Inflammatory macrophage treated with lipopolysaccharide for 4 hours (primary cell): ENCODE measurements at places on chromosomes 16 and 17.

- no peak for DNase-seq
Observed at GRCh38 chr17:31604936-31605335, 213.5 kb downstream of the RAB11FIP4 start.

DNA sequence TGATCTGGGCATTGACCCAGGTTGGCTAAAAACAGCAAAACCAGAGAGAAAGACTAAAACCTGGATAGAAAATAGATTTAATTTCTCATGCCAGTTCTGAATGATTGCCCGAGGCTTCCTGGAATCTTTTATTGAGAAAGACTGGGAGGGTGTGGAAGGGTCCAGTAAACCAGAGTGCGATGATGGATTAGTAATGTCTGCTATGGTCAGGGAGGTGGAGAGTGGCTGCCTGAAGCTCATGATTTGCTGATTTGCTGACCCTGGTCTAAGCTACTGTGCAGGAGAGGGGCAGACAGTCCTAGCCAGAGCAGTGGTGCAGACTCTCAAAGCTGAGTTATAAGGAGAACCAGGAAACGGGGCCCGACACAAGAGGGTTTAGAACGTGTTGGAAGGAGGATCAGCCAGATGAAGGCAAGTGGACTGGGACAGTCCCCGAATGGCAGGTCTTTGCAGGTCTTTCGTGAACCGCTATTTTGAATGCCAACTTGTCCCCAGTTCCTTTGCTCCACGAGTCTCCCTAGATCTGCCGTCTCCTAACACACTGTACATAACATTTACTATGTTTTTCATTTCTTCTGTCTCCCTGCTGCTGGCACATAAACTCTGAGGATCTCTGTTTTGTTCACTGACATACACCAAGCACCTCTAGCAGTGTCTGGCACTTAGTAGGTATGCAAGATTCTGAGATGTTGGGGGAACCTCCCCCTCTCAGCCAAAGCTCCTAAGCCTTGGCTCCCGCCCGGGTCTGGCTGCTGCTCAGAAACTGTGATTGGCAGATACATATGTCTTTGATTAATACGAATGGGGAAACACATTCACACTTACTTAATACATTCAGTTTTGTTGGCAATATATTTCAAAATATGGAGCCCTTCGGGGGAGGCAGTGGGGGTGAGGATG is 237.3 kb upstream of the TNRC6C start:
- no peak for DNase-seq

DNA sequence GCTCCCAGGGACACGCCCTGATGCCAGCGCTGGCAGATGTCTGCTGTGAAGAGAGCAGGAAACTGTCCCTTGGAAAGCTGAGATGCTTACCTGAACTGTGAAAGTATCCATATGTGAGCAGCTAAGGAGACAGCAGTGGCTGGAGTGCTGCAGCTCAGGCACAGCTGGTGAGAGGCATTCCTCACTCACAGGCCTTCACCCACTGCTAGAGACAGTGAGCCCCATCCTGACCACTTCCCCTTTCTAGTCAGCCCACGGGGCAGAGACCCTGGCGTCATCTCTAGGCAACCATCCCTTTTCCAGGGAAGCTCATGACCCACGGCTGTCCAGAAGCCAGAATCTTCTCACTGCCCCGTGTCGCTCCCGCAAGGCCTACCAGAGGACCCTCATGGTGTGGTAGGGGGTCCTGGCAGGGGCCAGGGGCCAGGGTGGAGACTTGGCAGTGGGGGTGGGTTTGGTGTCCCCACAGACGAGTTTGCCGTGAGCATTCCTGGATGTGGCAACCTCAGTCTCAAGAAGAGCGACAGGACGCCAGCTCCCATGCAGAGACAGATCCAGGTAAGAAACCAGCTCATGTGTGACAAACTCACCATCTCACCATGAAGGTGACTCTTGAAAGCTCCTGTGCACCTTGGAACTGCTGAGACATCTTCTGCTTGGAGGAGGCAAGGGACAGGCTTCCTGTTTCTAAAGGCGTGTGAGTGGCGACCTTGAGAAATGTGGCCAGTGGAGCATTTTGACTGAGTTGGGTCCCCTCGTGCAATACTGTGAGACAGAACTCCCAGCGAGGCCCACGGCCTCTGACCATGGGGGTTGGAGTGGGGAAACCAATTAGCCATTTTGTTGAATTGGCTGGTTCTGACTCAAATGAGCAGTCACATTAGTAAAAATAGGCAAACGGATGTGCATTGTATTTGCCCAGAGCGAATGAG is at the start of gene SCIMP:
SCIMP (minus strand) TSS at position 216 of the 932 bp plus-strand sequence; CDS start at position 111, 105 bp downstream.
- DNase-seq = peak; percentile 94

DNA sequence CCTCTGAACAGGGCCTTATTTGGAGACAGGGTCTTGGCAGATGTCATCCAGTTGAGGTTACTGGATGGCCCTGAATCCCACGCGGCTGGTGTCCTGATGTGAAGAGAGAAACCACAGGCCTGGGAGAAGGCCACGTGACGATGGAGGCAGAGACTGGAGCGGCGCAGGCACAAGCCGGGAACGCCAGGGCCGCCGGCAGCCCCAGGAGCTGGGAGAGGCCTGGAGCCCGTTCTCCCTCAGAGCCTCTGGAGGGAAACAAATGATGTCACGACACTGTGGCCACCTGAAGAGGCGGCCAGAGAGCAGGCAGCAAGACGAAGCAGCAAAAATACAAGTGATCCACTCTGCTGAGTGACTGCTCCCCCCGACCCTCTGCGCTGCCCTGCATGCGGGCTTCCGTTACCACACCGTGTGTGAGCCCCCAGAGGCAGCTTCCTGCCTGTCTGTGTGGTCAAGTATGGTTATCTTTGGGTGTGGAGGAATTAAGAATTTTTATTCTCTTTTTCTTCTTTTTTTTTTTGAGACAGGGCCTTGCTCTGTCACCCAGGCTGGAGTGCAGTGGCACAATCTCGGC is 11.6 kb downstream of the CD7 start:
- no peak for DNase-seq

DNA sequence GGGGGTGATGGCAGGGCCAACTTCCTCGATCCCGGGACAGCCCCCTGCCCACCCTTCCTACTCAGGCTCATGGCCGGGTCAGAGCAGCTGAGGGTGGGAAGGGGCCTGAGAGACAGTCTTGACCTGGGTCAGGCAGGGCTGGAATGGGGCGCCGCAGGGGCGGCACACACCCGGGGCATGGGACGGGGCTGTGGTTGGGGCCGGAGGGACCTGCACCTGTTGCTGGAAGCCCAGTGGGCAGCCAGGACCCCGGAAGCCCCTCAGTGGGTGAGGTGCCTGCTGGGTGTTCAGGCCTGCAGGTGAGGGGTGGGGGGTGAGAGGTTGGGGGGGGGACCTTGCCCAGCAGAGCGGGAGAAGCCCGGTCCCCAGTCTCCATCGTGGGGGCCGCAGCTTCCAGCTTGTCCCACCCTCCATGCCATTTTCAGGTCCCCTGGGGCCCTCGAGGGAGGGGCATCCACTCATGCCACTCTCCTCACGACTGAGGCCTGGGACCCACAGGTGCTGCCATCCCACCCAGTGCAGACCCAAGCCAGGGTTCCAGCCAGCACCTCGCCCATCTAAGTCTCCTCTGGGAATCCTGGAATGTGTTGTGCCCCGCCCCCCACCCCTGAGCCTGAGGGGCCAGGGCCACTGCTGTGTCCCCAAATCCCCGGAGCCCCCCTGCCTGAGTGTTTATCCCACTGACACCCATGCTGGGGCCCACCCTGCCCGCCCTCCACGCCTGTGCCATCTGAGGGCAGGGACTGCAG is 43.4 kb upstream of the ACSF3 start:
- no peak for DNase-seq
